ENCODE measurements at places on chromosomes 3 and 15. TPM values are rescaled to one million over a fixed set of nuclear protein-coding genes. Genes with fewer than 3 reads are reported as not detected.

- H3K4me1 ChIP-seq = no peaks in the 10 kb centered on the region
- DNase-seq = no peak
- no peaks in the 10 kb centered on the region for H3K36me3 ChIP-seq
- no peak overlapping the region for H3K27ac ChIP-seq
- H3K27me3 ChIP-seq = no peaks in the 10 kb centered on the region
Measured at GRCh38 chr3:64815195-64815631, 127.4 kb upstream of the ADAMTS9 start.

DNA sequence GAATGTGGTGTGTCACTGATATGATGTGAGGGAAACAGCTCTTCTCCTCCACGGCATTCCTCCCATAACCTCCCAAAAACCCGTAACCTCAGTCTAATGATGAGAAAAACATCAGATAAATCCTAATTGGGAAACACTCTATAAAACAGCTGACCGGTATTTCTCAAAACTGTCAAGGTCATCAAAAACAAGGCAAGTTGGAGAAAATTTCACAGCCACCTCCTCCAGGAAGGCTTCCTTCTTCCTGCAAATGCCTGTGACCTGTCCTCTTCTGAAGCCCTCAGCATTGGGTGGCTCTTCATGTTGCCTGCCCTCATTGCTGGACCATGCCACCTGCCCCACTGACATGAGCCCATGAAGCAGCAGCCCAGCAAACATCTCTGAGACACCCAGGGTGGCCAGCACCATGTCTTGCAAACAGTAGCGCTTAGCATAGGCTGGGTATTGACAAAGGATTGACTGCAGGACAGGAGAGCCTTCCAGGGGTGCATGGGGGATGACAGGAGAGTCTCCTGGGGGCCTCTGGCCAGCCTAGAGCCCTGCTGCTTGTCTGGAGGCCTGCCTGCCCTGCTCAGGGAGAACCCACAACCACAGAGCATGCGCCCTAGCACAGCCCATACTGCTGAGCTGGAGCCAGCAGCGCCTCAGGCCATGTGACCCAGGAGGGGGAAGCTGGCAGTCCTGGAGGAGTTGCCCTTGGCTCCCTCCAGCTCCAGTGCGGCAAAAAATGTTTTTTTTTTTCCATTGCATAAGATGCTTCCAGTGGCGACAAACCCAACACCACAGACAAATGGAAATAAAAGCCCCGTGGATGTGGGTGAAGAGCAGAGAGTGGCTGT, 49.7 kb downstream of the XXYLT1 start:
- H3K4me1 ChIP-seq = no peaks in the 10 kb centered on the region
- H3K27me3 ChIP-seq = no peaks in the 10 kb centered on the region
- H3K4me3 ChIP-seq = no peak overlapping the region

DNA sequence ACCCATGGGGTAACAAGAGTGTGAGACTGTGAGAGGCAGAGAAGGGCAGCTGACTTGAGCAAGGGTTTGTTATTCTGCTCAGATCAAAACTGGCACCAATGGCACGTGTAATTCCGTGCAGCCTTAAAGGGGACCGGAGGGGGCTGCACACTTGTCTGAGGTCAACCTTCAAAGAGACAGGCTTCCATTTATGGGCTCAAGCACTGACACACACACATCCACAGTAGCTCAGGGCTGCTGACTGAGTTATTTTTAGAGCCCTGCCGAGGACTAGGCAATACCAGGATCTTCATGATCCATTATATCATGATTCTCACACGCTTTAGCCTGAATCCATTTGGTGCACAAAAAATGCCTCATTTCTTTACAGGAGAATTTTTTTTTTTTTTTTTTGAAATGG, 20.6 kb upstream of the SPTBN5 start:
- peaks cover 12% of the 10 kb centered on the region for H3K36me3 ChIP-seq
- H3K27ac ChIP-seq = no peak overlapping the region
- H3K27me3 ChIP-seq = no peaks in the 10 kb centered on the region
- no peak for DNase-seq

The DOCK3 gene
- total RNA-seq = 2.0 TPM

DNA sequence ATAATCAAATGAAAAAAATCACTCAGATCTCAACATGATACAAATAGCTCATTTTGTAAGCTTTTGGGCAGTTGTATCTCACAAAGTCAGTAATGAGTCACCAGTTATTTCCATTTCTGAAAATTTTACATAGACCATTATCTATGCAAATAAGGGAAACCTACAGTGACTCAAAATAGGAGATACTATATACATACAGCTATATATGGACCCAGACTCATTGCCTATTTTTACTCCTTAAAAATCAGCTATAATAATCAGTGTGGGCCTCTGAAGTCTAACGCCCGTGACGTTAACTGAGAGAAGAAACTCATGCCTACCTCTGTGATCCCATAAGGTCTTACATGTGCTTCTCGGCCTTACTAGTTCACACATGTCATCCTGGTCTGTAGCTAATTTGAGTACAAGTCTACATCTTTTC, 31.6 kb downstream of the LRIG1 start:
- no peak overlapping the region for H3K27ac ChIP-seq
- no peak for DNase-seq
- H3K36me3 ChIP-seq = no peaks in the 10 kb centered on the region
- H3K27me3 ChIP-seq = no peaks in the 10 kb centered on the region

DNA sequence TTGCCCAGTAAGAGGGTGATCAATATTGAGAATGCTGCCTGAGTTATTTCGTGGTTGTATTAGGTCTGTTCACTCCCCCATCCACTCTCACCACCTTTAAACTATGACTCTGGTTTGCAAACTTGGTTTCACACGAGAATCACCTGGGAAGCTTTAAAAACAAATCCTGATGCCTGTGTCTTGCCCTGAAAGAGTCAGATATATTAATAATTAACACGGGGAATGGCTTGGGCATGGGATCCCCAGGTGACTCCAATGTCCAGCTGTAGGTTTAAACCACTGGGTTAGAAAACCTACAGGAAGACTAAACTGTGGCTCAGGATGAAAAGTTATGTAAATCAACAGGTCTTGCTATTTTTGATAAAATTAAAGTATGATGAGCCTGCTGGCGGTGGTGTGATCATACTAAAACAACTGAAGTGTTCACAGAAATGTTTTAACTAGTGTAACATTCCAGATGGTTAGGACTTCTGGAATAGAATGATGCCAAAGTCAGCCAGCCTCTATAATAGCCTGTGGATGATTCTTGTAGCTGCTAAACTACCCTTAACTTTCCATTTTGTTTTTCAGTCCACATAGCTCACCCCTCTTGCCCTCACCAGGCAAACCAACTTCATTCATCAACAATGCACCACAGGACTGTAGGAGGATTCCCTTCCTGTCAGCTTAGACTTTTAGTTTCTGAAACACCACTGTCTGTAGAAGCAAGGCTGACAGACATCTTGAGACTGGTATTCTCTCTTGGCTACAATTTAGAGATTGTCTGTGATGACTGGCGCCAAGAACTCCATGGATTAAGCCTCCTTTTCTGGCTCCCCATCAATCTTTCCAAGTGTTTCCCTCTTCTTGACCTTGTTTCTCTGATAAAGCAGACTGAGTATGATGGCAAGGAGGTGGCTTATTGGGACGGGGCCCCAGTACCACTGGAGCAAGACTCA, 119.1 kb upstream of the ADAMTS9 start:
- H3K4me1 ChIP-seq = no peaks in the 10 kb centered on the region
- H3K4me3 ChIP-seq = no peak overlapping the region
- no peaks in the 10 kb centered on the region for H3K36me3 ChIP-seq
- no peak overlapping the region for H3K27ac ChIP-seq
- no peaks in the 10 kb centered on the region for H3K27me3 ChIP-seq
- DNase-seq = no peak
